ENCODE measurements at places on chromosomes 4 and X. TPM values are rescaled to one million over a fixed set of nuclear protein-coding genes. Genes with fewer than 3 reads are reported as not detected.

OPN1MW3 gene
- total RNA-seq: not detected

LDB2 gene
- 21.8 TPM for total RNA-seq

MAD2L1 gene
- total RNA-seq: 4.7 TPM

CSN1S1 gene
- total RNA-seq: not detected

FGFBP2 gene
- total RNA-seq: 0.36 TPM

LRIT3 gene
- under 0.01 TPM for total RNA-seq

DCX gene
- total RNA-seq: not detected

STARD8 gene
- total RNA-seq: 1.5 TPM

PRDM8 gene
- 5.0 TPM for total RNA-seq

PAGE2B gene
- not detected for total RNA-seq

VSIG4 gene
- 0.72 TPM for total RNA-seq

CPE gene
- total RNA-seq: 6.9 TPM

GDPD2 gene
- not detected for total RNA-seq

ETDA gene
- not detected for total RNA-seq

THAP9 gene
- total RNA-seq: 3.3 TPM

TRPC5OS gene
- total RNA-seq: not detected

USP27X gene
- 4.1 TPM for total RNA-seq

CT45A10 gene
- not detected for total RNA-seq

GRIA2 gene
- under 0.01 TPM for total RNA-seq

GASK1B gene
- total RNA-seq: 35.4 TPM

HS6ST2 gene
- total RNA-seq: not detected

SLC4A4 gene
- 24.8 TPM for total RNA-seq

TCEANC gene
- 6.5 TPM for total RNA-seq

TMSB15A gene
- total RNA-seq: 0.29 TPM

POU3F4 gene
- total RNA-seq: not detected

CDKL2 gene
- 0.88 TPM for total RNA-seq

ENOX2 gene
- total RNA-seq: 8.0 TPM

ARMCX4 gene
- 5.0 TPM for total RNA-seq

RTL3 gene
- total RNA-seq: under 0.01 TPM

SASH3 gene
- not detected for total RNA-seq

GLUD2 gene
- total RNA-seq: 1.8 TPM

RAB40AL gene
- total RNA-seq: 0.88 TPM

CENPVL2 gene
- not detected for total RNA-seq

SCRG1 gene
- total RNA-seq: 0.88 TPM

CFAP47 gene
- not detected for total RNA-seq

FAM184B gene
- under 0.01 TPM for total RNA-seq

SPANXN3 gene
- total RNA-seq: not detected

IL21 gene
- total RNA-seq: not detected

MAGEC2 gene
- not detected for total RNA-seq

TCEAL4 gene
- 45.6 TPM for total RNA-seq

HPGDS gene
- not detected for total RNA-seq

EDNRA gene
- 6.2 TPM for total RNA-seq

ASB11 gene
- not detected for total RNA-seq

FAM236C gene
- total RNA-seq: not detected

DKK2 gene
- total RNA-seq: not detected

NUDT11 gene
- 17.4 TPM for total RNA-seq

UCHL1 gene
- 348 TPM for total RNA-seq

FAM47A gene
- not detected for total RNA-seq

ATP11C gene
- 63.1 TPM for total RNA-seq

NRK gene
- under 0.01 TPM for total RNA-seq

SORCS2 gene
- 11.5 TPM for total RNA-seq

KCND1 gene
- 0.29 TPM for total RNA-seq

PAGE2 gene
- total RNA-seq: not detected

EREG gene
- total RNA-seq: 1.1 TPM

MAP7D3 gene
- 19.2 TPM for total RNA-seq

SPANXC gene
- total RNA-seq: not detected

SLC16A2 gene
- total RNA-seq: 15.6 TPM

TMEM255A gene
- under 0.01 TPM for total RNA-seq

F11 gene
- total RNA-seq: not detected

PRKG2 gene
- 0.88 TPM for total RNA-seq

Data from osteoblast (primary cell).